ENCODE measurements at places on chromosomes 5 and 9.

GRCh38 chr5:56696900-56697299 lies 118.4 kb upstream of the MAP3K1 start:
- no peak for DNase-seq

DNA sequence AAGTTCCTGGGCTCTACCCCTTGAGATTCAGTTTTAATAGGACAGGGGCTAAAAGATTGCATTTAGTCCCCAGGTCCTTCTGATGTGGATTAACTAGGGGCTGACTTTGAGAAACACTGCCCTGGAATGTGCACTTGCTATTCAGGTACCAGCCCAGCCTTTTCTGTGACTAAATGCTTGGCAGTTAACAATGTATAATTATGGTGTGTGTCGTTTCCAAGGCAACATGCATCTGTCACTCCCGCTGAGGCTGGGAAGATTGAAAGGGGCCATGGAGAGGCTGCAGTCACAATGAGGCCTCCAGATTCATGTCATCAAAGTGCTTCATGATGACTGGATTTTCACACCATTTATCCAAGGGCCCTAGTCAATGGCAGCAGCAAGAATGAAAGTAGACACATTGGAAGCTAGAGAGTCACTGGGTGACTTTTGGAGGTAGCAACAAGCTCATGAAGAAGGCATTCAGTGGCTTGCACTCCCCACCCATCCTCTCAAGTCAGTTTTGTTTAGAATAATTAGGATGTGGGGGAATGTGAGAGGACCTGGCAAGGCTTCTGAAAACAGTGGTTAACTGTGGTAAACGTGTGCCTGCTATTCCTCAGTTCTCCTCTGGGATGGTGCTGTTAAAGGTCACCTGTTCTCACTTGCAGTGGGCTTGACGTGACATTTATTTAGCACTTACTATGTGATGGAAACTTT lies 28.3 kb downstream of the RAI14 start:
- DNase-seq = no peak

GRCh38 chr9:127095411-127095810 lies 27.0 kb downstream of the ANGPTL2 start:
- DNase-seq = no peak

DNA sequence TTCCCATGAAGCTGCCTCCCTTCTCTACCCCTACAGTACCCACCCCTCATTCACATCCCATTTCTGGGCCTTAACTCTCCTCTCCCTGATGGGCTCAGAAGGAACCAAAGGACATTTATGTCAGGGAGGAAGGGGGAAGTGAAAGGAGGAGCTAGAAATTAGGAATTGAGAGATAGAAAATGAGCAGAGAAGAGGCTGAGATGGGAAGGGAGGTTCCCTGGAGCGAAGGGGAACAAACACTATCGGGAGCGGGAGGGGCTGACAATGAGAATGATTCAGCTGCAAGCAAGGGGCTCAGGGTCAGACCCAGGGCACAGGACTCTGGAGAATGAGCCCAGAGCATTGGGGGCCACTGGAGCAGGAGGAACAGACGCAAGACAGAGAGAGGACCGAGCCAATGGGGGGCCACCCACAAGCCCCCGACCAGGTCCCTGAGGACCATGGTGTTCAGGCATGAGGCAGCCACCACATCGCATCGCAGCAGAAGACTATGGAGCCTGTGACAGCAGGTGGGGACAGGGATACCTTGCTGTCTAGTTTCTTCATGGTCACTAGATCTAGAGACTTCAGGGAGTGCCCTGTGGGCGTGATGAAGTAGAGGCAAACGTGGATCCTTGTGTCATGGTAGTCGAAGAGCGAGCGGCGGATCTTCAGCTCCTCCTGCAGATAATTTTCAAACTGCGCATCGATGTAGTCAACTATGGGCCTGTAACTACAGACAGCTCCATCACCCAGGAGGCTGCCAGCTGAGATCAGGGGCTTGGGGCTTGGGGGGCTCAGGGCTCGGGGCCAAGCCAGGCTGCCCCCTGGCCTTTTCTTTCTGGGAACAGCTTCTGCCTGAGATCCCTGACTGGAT lies 13.6 kb downstream of the SEPTIN8 start:
- no peak for DNase-seq

DNA sequence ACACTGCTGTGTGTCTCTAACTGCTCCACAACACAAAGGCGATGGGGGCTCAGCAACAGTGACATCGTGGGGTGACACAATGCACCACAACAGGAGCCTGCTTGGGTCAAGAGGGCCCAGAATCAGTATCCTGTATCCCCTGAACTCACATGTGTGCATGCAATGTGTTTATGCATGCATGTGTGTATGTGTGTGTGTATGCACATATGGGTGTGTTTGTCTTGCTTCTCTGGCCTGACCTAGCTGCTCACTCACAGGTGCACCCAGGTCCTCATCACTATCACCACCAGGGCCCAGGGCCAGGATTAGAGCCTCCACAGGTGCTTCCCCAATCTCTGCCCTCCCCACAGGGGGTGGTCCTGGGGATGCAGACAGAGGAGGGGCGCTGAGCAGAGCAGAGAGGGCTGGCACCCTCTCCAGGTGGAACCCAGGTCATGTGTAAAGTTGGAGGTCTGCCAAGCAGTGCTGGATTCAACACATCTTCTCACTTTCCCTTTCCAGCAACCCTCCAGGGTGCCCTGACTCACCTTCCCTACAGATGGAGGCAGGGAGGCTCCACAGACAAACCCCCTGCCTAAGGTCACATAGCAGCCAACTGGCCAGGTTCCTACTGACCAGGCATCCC lies 18.1 kb upstream of the ZNF484 start:
- DNase-seq = no peak

GRCh38 chr5:10102706-10103497 lies 146.8 kb downstream of the ATPSCKMT start:
- no peak for DNase-seq

DNA sequence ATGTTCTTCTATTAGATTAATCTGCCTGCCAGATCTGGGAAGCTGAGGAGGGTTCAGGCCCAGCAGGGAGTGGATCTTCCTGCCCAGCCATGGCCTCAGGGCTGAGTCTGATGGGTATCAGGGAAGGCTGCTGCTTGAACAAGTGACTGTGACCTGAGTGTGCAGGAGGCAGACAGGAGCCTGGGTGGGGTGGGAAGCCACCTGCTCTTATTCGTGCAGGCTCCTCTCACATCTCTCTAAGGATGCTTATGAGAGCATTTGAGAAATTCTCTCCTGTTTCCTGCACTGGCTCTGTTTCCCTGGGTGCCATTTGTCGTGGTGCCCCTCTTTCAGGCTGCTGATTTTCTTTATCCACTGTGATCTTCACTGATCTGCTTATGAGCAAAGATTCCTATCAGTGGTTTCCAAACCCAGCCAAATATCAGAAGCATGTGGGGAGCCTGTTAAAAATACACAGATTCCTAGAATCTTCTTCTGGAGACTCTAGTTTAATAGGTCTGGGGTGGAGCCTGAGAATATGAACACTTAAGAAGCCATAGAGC lies 2.1 kb downstream of the RGS3 start:
- no peak for DNase-seq

GRCh38 chr5:154228696-154229095 lies 38.2 kb downstream of the GALNT10 start:
- DNase-seq = no peak

GRCh38 chr5:173944511-173944910 lies 44.5 kb upstream of the C5orf47 start:
- DNase-seq = no peak

DNA sequence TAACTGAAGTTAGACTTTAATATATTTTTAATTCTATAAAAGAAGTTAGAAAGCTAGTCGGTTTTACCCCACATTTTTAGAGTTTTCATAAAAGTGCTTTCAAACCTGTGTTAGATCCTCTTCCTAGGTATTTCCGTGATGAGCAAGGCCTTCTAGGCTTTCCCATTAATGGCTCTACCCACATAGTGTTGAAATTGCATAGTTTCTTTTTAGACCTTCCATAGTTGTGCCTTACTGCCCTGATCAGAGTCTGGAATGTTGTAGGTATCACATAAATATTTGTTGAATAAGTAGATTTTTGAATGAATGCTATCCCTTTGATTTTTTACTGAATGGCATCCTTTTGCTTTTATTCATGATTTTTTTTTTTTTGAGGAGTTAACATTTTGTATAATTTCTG lies 45.3 kb upstream of the GPR21 start:
- no peak for DNase-seq

- no peak for DNase-seq
Measured at GRCh38 chr5:172901012-172901780, 58.0 kb upstream of the RPL26L1 start.

GRCh38 chr5:174706997-174707572 lies 17.3 kb upstream of the MSX2 start:
- no peak for DNase-seq

GRCh38 chr9:4519604-4520003 lies 29.3 kb downstream of the SLC1A1 start:
- no peak for DNase-seq

DNA sequence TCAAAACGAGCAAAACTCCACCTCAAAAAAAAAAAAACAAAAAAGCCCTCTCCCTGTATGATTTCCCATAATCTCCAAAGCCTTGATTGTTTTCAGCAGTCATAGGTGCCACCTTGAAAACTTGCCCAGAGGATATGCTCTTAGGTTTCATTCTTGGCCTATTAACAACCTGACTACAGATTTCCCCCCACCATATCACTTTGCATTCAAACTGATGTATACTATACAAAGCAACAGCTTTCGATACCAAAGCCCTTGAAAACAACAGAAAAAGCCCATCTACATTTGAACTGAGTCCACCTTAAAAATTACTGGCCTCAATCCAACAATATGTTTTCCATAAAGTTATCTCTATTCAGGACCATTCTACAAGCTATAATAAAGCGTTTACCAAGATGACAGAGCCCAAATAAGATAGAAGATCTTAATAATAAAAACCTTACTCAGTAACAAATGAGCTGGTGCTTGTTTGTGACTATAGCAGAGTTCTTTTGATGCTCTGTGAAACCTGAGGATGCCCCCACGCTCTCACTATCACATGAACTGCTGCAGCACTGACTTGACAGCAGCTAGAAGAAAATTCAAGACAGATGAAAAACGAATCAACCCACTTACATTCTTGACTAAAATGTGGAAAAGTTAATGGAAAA lies 44.4 kb downstream of the FNBP1 start:
- DNase-seq = no peak

GRCh38 chr5:64292611-64293215 lies 127.1 kb downstream of the RNF180 start:
- no peak for DNase-seq

DNA sequence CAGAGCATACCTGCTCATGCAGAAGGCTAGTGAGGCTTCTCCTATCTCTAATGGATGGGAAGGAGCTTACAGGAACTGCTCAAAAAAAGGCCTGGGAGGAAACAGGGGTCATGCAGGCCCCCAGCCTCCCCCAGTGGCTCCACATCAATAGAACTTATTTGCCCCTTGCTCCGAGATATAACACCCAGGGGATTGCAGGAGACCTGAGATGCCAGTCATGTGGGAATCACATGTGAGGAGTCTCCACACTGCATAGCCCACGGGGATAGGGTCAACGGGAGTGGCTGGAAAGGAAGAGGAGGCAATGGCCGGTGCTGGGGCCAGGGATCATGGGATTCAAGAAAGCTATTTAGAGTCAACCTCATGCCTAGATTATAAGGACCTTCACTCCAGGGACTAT lies 76.2 kb downstream of the NRG2 start:
- no peak for DNase-seq

DNA sequence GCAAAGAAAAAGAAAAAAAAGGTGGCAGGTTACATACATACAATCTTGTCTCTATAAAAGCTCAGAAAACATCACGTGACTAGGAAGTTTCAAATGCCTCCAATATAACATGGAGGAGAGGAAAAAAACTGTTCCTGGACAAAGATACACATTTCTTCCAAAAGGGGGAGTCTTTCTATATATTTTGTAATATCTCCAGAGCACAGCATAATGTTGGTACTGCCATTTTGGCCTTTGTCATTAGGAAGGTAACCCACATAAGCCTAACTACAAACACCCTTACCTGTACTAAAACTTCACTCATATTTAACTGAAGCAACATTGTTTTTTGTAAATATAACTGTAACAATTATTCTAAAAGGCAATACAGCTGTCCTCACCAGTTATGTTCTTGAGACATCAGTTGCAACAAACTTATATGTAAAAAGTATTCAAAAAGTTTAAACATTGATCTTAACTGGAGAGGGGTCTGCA lies 1.2 kb upstream of the BTF3 start:
- no peak for DNase-seq

- DNase-seq = no peak
Measured at GRCh38 chr5:147361441-147362175, 126.8 kb downstream of the STK32A start.

DNA sequence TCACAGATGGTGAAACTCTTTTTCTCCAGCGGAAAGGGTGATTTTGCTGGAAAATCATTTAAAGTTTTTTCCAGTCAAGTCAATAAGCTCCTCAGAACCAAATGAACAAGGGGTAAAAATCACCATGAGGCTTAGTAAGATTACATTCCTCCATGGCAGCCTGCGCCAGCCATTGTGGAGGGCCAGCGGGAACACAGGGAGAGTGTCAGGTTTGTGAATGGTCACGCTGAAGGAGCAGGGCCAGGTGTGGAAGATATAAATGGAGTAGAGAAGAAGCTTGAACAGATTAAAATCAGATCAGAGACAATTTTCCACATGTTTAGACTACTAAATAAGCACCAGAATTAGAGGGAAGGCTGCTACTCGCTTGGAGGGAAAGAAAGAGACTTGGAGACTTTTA lies 208.8 kb downstream of the NR3C1 start:
- DNase-seq = no peak

GRCh38 chr9:130305381-130305780 lies 39.8 kb downstream of the HMCN2 start:
- DNase-seq = no peak

GRCh38 chr9:92406477-92406876 lies 2.1 kb upstream of the OGN start:
- peak; percentile 0 for DNase-seq

DNA sequence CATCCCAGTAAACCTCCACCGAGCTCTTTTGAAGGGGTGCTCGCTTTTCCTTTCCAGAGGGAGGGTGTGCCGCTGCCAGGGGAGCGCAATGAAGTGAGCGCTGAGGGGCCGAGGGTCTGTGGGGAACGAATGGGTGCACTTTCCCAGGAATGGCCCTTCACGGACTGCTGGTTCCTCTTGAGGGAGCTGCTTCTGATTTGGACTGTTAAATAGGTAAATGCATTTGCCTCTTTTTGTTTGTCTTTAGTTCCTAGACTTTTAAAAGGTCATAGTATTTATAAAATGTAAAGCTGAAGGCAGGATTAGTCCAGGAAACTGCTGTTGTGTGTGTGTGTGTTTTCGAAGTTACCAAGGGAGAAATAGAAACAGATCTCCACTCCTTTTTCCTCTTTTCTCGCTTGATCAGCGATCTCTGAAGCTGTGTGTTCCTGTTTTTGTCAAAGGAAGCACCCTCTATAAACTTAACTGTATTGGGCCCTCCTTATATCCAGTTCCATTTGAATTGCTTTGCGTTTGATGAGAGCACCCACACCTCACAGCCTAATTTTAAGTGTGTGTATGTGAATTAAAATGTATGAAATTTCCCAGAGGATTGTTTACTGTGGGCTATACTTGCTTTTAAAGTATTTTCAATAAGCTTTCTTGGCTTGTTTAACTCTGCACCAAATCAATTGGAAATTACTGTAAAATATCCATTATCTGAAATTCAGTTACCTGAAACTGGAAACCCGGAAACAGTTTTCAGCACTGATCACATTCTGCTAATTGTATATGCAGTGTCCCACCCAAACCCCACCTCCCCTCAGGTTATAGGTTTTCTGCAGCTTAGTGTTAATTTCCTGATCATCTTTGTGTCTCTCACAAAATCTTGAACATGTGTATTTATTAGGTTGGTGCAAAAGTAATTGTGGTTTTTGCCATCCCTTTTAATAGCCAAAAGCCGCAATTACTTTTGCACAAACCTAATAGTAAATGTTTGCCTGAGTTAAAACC lies 966 bp downstream of the SNX2 start:
- DNase-seq = no peak
